Stimulated activated CD4-positive, alpha-beta T cell treated with anti-CD3 and anti-CD28 coated beads, Interleukin-12 subunit alpha, Interleukin-12 subunit beta, amount 100 ng/mL, for 48 hours (primary cell): ENCODE measurements at places on chromosomes 7 and 10.

DNA sequence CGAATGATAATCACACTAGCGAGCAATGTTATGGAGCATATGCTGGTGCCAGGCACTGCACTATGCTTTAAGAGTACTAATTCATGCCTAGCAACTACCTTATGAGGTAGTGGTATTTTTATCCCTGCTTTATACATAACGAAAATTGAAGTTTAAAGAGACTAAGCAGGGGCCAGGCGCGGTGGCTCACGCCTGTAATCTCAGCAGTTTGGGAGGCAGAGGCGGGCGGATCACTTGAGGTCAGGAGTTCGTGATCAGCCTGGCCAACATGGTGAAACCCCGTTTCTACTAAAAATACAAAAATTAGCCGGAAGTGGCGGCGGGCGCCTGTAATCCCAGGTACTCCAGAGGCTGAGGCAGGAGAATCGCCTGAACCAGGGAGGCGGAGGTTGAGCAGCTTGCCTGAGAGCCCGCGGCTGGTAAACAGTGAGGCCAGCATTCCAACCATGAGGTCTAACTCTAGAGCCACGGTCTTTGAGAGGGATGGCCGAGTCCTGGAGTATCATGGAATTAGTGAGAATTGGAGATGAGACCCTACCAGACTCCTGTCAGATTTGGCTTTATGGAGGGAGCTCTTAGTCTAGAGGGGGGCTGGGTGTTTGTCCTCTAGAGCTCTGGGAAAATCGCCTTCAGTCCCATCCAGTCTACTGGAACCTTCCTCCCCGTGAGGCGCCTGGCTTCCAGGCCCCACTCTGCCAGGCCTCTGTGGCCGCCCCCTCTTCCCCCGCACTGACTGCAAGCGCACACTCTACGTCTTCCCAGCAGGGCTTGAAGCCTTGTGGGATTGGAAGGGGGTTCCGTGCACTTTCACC lies 11.6 kb downstream of the TLX1 start:
- DNase-seq: no peak

- no peak for DNase-seq
These were observed 498.4 kb upstream of the POM121L12 start for GRCh38 chr7:52537051-52537450.

GRCh38 chr10:97759158-97759887 lies 12.5 kb downstream of the SFRP5 start:
- DNase-seq: no peak

- no peak for DNase-seq
These were observed 5.5 kb downstream of the PRPF18 start for GRCh38 chr10:13592306-13592705.

DNA sequence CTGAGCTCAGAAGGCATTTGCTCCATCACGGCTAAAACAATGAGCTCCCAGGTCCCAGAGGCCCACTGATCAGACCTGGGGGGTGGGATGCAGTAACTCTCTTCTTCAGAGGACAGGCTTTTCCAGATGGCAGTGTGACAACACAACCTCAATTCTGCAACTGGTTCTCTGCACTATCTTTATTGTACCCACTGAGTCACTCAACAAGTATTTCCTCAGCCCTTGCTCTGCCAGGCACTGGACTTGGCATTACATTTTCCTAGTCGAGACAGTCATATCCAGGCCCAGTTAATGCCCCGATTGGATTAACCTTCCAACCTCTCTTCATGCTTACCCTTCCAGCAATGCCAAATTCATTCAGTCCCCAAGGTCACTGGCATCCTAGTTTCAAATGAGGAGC lies 72.6 kb downstream of the JAZF1 start:
- no peak for DNase-seq

GRCh38 chr7:107233981-107234380 lies 65.2 kb downstream of the HBP1 start:
- no peak for DNase-seq

GRCh38 chr10:74255214-74255613 lies 104.2 kb downstream of the ADK start:
- no peak for DNase-seq

DNA sequence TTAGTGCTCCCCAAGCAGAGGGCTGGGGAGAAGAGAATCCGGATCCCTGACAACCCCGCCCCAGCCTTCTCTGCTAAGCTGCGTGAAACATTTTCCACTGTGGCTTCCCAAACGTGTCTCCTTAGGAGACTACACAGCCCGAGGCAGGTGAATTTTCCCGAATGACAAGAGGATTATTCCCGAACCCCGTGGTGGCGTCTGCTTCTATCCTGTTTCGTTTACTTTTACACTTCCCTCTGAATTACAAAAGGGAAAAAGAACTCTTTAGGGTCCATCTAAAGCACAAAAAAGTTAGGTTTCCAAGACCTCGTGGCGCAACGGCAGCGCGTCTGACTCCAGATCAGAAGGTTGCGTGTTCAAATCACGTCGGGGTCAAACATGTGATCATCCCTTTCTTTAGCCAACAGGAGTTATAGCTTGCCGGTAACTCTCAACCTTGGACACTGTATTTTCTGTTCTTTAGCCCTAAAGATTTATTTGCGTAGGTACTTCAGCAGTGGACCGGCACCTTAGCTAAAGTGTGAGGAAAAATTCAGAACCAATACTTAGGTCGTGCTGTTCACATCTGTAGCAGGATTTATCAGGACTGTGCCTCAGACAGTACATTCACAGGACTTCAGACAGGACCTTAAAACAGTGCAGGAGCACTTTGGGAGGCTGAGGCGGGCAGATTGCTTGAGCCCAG lies 3.2 kb upstream of the ZNF789 start:
- no peak for DNase-seq

DNA sequence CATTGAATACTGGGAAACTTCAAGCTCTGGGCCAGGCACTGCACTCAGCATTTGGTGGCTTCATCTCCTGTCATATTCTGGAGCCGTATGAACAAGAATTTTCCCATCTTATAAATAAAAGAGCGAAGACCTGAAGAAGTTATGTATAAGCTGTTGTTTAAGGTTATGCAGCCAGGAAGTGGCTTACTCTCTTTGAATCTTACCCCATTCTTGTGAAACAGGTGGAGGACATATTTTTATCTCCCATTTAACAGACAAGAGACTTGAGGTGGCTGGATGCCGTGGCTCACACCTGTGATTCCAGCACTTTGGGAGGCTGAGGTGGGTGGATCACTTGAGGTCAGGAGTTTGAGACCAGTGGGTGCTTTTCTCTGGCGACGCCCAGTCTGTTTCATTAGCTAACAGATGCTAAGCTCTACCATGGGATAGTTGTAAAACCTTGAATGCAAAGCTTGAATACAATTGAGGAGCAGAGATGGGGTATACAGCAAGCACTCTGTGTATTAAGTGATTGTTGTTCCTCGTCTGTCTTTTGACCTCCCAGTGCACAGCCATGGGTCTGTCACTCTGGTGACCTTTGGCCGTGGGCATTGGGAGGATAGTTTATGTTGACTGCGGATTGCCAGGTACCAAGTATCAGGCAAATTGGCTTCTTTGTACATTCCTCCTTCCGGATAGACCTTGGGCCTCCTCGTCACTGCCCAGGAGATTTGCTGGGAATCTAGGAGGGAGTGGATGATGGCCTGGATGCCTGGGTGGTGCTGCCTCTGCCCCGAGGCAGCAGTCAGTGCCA lies 85.8 kb downstream of the GRK5 start:
- no peak for DNase-seq

DNA sequence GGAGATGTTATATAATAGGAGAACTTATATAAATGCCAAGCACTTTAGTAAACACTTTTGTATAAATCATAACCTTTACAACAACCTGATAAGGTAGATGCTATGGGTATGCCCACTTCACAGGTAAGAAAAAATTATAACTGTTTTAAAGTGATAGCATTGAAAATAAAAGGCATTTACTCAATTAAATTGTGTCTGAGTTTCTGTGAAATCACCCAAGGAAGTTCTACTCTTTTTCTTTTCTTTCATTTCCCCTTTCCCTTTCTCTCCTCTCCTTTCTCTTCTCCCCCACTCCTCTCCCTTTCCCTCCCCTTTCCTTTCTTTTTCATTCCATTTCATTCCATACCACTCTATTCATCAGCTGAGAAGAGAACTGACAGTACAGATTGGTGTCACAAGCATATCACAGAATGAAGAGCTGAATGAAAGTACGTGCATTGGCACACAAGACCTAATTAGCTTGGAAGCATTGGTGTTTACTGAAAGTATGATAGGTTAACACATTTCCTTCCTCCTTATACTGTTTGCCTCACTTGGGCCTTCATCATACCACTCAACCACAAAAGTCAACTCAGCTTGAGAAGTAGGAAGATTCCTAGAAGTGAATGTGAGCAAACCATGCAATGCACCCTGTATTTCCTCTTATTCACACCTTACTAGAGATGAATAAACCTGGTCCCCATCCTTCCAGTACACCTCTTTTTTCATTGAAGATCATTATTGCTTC lies 117.9 kb upstream of the AGR3 start:
- DNase-seq: no peak

- DNase-seq: no peak
These were observed 54.4 kb downstream of the MTPAP start for GRCh38 chr10:30294476-30295240.

DNA sequence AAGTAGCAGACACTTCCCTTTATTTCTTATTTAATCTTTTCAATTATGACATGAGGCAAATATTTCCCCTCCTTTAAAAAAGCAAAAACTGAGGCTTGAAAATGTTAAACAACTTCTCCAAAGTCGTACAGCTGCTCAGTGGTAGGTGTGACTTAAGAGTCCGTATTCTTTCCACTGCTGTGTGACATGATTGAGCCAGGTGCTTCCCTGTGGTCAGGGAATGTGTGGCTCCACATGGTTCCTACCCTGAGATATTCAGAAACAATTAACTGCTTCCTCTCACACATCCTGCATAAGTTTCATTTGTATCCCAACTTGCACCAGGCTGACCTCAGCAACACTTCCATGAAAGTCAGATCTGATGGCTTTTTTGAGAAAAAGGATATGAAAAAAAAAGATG lies 13.6 kb downstream of the OPALIN start:
- no peak for DNase-seq

DNA sequence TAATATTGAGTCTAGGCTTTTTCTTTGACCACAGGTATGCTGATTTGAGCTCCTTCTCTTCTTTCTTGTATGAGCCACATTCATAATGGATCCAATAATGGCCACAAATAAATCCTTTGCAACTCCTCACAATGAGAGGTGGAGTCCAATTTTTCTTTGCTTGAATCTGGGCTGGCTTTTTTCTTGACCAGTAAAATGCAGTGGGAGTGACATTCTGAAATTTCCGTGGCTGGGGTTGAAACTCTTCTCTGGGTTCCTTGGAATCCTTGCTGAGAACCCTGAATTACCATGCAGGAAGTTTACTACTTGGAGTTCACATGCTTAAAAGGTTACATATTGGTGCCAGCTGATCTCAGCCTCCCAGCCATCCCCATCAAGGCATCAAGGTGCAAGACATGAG lies 22.4 kb upstream of the FAM180A start:
- DNase-seq: no peak

GRCh38 chr7:107494884-107495283 lies 25.0 kb downstream of the GPR22 start:
- no peak for DNase-seq

DNA sequence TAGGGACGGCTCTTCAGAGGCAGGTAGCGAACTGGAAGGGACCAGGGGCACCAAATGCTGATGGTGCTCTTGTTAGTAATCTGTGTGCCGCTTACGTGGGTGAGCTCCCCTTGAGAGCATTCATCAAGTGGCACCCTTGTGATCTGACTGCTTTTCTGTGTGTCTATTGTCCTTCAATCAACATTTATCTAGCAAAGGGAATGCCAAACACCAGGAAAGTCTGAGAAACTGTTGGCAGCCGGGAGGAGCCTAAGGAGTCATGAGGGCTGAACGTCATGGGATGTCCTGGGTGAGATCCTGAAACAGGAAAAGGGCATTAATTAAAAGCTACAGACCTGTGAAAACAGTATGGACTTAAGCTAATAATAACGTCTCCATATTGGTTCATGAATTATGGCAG lies 733.1 kb downstream of the TYW1 start:
- no peak for DNase-seq

- DNase-seq: no peak
These were observed 175.8 kb upstream of the PRKCQ start for GRCh38 chr10:6755781-6756460.

- DNase-seq: no peak
These were observed 41.9 kb downstream of the NKX6-2 start for GRCh38 chr10:132743925-132744490.

DNA sequence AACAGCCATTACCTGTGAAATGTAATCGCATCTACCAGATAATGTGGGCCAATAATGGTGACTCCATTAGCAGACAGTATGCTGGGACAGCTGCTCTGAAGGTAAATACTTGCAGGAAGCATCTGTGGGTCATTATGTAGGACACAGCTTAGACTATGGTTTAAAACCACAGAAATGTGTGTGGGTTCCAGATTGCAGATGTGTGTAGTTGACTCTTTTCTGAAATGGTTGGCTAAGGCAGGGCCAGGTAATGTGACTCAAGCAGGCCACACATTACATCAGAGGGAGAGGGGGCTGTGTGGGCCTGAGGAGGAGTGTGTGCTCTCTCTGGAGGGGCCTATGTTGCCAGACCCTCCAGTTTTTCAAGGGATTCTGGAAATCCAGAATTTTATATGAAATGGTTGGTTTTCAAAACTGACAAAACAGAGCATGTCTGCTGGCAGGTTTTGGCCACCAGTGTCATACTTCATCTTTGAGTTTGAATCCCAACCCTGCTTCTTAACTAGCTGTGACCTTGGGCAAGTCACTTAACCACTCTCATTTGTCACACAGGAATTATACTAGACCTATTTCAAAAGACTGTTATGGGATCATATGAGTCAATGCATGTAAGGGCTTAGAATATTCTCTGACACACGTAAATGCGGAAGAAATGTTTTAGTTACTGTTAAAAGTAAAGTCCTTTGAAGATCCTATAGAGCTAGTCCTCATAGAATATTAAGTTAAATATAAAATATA lies 64.5 kb downstream of the MCMBP start:
- DNase-seq: no peak

DNA sequence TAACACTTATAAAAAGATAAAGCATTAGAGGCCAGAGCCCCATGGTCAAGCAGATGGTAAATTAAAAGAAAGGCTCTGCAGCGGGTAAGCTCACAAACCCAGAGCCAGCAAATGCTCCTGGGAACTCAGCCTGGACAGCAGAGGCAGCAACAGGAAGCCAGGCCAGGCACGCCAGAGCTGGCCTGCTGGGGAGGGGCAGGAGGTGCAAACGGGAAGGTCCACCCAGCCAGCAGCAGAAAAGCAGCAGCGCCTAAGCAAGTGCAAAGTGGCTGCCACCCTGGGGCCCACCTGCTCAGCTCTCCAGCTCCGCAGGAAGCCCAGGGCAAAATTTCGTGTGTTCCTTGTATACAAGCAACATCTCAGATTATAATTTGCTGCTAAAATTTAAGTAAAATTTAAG lies 82.7 kb upstream of the GPR22 start:
- no peak for DNase-seq

DNA sequence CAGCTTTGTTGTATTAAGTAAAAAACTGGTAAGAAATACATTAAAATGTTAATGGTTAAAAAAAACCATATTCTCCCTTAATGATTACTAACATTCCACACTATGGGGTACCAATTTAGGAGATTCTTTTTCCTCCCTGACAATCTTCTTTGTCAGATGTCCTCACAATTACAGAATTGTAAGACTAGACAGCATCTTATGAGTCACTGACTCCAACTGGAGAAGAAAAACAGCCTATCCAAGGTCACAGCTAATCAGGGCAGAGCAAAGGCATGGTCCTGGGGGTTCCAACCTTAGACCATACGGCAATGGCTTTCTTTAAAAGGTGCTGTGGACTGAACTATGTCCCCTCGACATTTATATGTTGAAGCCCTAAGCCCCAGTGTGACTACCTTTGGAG lies 127.6 kb downstream of the DLG5 start:
- no peak for DNase-seq
